ENCODE measurements at places on chromosomes 13 and 19.

GRCh38 chr19:50300814-50301606, 28.2 kb downstream of the KCNC3 start:
- no peak for DNase-seq

GRCh38 chr13:107102676-107103075, 534.7 kb upstream of the ARGLU1 start:
- no peak for DNase-seq

DNA sequence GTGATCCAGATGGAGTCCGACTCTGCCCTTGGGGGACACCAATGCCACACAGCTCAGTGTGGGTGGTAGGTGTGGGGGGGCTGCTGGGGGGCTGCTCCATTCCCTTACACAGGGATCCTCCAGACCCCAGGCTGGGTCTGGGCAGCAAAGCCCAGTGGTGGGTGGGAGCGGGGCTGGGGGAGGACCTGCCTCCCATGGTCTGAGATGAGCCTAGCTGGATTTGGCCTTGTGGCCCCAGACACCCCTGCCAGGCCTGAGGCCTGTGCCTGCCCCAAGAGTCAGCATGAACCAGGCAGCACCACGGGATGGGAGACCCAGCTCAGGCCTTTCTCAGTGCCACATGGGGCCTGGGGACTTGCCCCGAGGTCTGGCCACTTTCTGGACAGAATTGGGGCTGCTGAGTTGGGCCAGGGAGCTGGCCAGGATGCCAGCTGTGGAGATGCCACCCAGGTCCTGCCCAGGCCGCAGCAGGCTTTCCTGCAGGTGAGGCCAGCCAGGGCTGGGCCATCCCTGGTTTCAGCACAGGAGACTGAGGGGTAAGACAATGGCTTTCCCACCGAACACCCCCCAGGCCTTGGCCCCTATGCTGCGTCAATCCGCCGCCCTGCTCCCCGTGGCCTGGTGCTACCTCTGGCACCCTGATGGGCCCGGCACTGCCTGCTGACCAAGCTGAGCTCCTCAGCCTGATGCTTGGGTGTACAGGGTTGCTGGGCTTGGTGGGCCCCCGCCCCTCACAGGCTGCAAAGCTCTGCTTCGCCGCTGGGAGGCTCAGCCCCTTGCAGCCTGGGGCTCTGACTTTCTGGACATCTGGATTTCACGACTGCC, 24.2 kb downstream of the CEBPG start:
- peak; percentile 37 for DNase-seq

- peak; percentile 95 for DNase-seq
Observed at GRCh38 chr19:45693106-45693788, 781 bp downstream of the QPCTL start.

All from HT-29 (cell line).